ENCODE measurements at places on chromosomes 11 and 22. TPM values are rescaled to one million over a fixed set of nuclear protein-coding genes. Genes with fewer than 3 reads are reported as not detected.
A peak's percentile ranks its signal among the peaks of the same experiment; 100 is the strongest.

DNA sequence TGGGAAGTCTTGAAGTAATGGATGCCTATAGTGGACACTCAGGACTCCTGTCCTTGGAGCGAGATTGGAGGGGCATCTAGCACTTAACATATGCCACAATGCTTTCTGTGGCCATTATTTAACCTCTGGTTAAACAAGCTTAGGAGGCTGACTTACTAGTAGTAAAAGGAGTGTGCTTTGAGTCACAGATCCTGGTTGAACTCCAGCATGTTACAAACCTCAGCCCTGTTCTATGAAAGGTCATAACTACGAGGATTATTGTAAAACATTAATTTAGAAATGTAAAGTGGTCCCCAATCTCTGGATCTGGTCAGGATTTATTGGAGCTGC lies 1.1 kb upstream of the LBHD1 start:
- no peak for DNase-seq

- peak; percentile 45 for DNase-seq
These were observed 11.8 kb downstream of the PNPLA5 start for GRCh38 chr22:43879901-43880540.

GRCh38 chr11:76162336-76163288 lies 43.7 kb downstream of the WNT11 start:
- no peak for DNase-seq

GRCh38 chr22:25726241-25726640 lies 15.7 kb upstream of the MYO18B start:
- DNase-seq = no peak

- DNase-seq = no peak
These were observed 156.9 kb downstream of the FEZ1 start for GRCh38 chr11:125338886-125339811.

Gene CNIH2
- 2.5 TPM for total RNA-seq

DNA sequence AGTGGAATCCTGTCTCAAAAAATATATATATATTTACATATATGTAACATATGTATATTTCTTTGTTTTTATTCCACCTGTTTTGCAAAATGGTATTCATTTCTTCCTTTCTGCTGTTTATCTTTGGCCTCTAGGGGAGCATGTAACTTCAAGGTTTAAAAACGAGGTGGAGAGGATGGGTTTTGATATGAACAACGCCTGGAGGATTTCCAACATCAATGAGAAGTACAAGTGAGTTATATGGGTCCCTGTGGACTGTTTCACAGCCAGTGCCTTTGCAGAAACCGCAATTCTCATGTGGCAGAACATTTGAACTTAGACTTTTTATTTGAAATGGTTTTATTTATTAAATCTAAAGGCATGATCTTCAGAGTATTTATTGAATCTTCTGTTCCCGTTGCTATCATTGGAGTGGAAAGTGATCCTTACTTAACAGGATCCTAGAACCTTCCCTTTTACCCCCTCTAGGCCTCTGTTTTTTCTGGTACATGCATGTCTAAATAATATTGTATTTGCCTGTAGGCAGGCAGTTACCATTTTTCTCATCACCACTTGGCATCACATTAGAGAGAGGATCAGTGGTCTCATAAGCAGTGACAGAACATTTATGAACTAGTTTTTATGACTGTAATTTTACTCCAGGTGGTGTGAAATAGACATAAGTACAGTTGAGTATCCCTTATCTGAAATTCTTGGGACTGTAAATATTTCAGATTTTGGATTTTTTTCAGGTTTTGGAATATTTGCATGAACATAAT lies 81.5 kb upstream of the HORMAD2 start:
- no peak for DNase-seq

DNA sequence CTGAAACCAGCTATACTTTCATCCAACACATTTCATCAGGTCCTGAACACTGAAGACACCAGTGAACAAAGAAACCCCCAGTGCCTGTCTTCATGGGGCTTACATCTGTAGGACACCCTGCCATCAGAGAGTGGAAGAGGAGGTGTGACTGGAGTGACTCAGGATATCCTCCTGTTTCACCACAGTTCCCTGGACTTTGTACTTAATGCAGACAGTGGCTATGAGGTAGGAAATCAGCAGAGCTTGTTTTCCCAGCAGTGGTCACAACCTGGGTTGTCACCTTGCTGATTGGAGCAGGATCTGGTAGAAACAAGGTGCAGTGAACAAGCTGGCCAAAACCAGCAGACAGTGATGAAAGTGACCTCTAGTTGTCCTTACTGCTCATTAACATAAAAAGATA lies 128.8 kb downstream of the KIRREL3 start:
- DNase-seq = no peak

GRCh38 chr22:17119481-17120202 lies 1.5 kb downstream of the TMEM121B start:
- DNase-seq = no peak

DNA sequence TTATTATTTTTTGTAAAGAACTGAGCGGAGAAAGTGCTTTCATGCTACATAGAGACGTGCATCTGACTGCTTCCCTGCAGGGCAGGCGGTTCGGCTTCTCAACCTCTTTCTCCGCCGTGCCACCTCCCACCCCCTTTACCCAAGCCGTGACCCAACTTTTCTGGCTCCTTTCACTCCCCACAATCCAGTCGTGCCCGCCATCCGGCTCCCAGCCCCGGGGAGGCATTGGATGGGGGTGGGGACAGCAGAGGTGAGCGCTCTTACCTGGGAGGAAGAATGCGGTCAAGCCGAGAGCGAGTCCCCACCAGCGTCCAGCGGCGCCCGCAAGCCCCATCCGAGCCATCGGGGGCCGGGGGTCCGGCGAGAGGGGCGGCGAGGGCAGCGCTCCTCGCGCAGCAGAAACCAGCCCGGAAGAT lies 781 bp downstream of the NECTIN1 start:
- no peak for DNase-seq

GRCh38 chr11:133726542-133726941 lies 118.8 kb downstream of the SPATA19 start:
- no peak for DNase-seq

Gene HTR3A
- 0.68 TPM for total RNA-seq

GRCh38 chr11:116981266-116981885 lies 116.9 kb downstream of the SIK3 start:
- no peak for DNase-seq

Gene OSBPL5
- 59.4 TPM for total RNA-seq

Gene ADM
- total RNA-seq = 140 TPM

Gene PNPLA3
- 11.5 TPM for total RNA-seq

Gene PRR14L
- 33.6 TPM for total RNA-seq

GRCh38 chr11:1168721-1169161 lies 11.0 kb downstream of the MUC5AC start:
- peak; percentile 59 for DNase-seq

- no peak for DNase-seq
These were observed 52.0 kb upstream of the A4GALT start for GRCh38 chr22:42772647-42773046.

DNA sequence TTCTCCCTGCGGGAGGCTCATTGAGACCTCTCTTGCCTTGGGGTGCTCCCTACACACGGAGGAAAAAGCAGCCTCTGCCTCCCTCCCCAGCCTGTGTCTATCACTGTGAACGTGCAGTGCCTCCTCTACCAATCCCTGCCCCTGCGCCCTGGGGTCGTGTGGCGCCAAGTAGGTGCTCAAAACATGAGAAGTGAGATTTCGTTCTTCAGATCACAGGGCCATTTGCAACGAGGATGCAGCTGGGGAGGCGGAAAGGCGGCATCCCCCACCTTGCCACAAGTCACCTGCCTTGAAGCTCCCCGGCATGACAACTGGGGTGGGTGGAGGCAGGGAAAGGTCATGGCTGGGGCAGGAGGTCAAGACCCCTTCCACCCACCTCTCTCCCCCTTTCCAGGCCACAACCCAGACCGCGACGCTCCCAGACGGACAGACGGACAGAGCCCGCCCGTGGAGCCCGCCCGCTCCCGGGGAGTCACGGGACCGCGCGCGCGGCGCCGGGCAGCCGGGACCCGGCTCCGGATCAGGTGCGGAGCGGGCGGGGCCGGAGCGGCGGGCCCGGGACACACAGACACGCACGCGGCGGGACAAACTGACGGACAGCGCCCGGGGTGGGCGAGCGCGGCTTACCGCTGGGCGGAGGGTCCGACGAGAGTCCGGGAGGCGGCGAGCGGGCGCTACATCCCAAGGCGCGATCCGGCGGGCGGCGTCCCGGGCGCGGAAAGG lies 485 bp downstream of the KCNJ4 start:
- no peak for DNase-seq

GRCh38 chr11:101478587-101479369 lies 105.0 kb downstream of the TRPC6 start:
- DNase-seq = no peak

DNA sequence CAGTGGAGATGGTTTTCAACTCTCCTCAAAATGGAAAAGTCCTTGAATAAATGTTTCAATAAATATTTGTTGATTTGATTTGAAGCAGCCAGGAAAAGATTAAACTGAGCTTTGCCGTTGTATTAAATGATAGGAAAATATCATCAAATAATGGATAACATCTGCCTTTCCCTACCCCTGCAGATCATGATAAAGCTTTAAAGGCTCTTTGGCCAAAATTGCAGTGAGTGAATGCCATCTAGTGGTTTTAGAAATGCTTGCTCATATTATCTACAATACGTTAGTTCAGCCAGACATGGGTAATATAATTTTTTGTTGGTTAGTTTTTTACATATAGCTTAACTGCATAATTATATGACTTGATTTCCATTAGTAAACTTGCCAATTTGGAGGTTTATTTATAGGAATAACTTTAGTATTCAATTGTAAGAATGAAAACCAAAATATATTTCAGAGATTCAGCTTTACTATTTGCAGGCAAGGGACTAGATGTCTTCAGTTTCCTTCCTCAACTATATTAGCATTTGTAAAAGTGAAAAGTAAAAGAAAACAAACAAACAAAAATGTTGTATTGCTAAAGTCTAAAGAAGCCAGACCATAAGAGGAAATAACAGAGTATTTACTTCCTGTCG lies 159.2 kb downstream of the MSANTD4 start:
- no peak for DNase-seq

DNA sequence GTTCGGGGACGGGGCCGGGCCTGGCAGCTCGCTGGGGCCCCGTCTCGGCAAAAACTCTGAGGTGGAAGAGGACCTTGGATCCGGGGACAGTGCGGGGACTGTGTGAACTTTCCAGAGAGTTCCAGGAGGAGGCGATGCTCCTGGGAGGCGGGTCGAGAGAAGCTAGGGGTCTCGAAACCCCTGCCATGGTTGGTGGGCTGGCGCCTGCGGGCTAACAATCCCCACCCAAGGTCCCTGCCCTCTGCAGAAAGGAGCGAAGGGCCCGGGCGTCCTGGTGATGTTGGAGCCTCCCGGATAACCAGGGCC lies 4.7 kb upstream of the GRK2 start:
- DNase-seq = no peak

DNA sequence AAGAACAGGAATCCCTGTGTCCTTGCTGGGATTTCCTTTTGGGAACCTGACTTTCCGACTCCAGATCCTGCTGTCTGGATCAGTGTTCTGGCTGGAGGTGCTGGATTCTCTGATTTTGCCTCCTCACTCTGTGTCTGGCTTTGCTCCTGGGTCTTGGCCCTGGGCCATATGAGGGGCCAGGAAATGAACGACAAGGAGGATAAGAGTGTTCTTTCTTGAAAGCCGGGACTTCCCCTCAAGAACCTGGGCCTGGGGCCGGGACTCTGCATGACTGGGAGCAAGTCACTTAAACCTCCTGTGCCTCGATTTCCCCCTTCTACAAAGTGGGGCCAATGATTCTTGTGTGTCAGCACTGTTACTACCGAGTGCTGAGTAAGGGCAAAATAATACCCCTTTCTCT lies 2.9 kb upstream of the MYO7A start:
- no peak for DNase-seq

GRCh38 chr22:33842421-33843094 lies 77.7 kb downstream of the LARGE1 start:
- no peak for DNase-seq

Gene PLEKHB1
- 7.9 TPM for total RNA-seq

GRCh38 chr11:16321148-16321547 lies 35.2 kb downstream of the SOX6 start:
- DNase-seq = no peak

Gene CCDC88B
- total RNA-seq = 7.1 TPM

Gene KCNE3
- 2.0 TPM for total RNA-seq

Gene CASP1
- total RNA-seq = 21.2 TPM

GRCh38 chr11:117647872-117648271 lies 149.1 kb downstream of the DSCAML1 start:
- DNase-seq = no peak

Gene OR6A2
- total RNA-seq = 0.72 TPM

DNA sequence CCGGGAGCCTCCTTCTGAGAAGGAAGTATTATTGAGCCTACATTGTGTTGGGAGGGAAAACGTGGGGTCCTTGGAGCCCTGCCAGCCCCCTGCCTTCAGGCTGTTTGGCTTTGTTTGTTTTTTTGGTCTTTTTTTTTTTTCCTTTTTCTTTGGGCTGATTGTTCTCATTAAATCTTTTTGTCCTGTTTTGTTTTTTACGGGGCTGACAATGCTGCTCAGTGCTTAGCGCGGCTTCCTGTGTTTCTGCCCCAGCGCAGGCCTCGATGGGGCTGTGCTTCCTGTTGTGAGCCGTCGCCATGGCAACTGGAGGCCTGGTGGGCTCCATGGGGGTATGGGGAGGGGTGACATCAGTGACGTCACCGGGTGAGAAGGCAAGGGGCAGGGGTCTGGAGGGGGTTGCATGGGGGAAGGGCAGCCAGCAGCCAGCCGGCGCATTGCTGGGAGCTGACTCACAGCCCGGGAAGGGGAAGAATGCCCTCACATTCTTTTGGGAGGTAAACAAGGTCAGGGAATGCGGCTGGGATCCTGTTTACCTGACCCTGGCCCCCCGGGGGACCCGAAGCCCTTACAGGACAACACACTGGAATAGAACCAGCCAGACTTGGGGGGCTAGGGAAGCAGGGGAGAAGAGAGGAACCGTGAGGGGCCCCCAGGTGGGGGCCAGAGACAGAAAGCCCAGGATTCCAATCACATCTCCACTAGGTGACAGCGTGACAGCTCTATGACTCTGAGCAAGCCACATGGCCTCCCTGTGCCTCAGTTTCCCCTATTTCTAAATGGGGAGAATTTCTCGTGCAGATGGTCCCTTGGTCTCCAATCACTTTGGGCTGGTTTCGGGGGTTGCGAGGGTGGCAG lies 22.2 kb upstream of the CBX7 start:
- DNase-seq = peak; percentile 86
